Progenitor cell of endocrine pancreas (in vitro differentiated cells): ENCODE measurements at places on chromosomes 4 and X. TPM values are rescaled to one million over a fixed set of nuclear protein-coding genes. Genes with fewer than 3 reads are reported as not detected.

The MAGEE1 gene
- 9.6 and 10.9 TPM in 2 replicates for total RNA-seq

GRCh38 chrX:139200346-139200745, 330.2 kb upstream of the F9 start:
- DNase-seq = no peak

The TCEAL6 gene
- total RNA-seq = not detected in 2 replicates

DNA sequence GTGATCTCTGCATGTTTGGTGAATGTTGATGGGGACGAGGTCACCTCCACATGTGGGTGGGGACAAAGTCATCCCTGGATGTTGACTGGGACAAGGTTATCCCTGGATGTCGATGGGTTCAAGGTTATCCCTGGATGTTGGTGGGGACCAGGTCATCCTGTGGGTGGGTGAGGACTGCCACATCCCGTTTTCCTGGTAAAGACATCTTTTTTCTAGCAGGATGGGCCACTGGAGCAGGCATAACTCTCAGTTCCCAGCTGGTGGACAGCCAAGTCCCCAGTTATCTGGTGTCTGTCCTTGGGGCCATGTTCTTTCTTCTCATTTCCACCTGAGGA, 28.3 kb upstream of the PLCXD1 start:
- DNase-seq = no peak

- no peak for DNase-seq
Observed at GRCh38 chr4:120861852-120862251, 60.7 kb downstream of the PRDM5 start.

DNA sequence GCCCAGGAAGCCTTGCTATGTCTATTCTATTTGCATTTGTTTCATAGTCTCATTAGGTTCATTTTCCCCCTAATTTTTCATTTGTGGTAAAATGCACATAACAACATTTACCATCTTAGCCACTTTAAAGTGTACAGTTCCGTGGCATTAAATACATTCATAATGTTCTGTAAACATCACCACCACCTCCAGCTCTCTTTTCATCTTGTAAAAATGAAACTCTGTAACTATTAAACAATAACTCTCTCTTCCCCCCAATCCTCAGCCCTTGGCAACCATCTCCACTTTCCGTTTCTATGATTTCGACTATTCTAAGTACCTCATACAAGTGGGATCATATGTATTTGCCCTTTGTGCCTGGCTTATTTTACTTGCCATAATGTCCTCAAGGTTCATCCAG, 19.9 kb downstream of the ARHGEF38 start:
- no peak for DNase-seq

The RS1 gene
- total RNA-seq = not detected in 2 replicates

The WDR17 gene
- 5.1 and 5.2 TPM in 2 replicates for total RNA-seq

- DNase-seq = no peak
Observed at GRCh38 chrX:361231-362145, 25.2 kb downstream of the PPP2R3B start.

DNA sequence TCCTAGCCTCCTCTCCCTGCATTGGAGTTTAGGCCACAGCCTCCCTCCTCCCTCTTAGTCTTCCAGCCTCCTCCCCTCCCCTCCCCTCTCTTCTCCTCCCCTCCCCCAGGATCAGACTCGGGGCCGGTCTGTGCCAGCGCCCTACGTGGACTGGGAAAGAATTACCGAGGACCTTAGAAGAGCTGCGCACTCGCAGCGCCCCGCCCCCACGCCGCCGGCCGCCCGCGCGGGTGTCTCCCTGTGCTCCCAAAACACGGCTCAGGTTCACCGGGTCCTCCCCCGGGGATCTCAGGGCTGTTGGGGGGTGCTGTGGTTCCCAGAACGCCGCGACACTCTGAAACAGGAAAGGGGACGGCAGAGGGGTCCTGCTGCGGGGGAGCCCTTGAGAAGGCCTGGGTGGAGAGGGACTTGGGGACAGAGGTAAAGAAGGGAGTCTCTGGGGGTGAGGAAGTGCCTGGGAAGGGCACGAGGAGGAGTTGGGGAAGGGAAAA, 122.3 kb upstream of the TBL1X start:
- peak; percentile 38 for DNase-seq

DNA sequence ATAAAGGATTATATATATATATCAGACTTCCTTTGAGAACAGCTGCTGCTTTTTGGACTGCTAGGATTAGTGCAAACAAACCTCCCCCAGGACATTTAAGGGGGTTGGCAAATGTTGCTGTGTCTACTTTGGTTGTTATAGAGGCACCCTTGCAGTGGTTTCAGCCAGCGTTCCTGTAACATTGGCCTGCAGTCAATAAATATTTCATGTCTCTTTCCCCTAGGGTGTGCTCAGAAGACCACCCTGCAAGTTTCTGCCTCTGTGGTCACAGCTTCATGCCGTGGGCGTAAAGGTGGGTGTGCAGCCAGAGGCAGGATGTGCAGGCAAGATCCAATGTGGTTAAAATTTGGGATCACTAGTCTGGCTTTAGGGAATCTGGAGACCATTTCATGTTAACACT, 28.9 kb downstream of the FGF5 start:
- DNase-seq = no peak
